ENCODE measurements at places on chromosomes 16 and 17.

DNA sequence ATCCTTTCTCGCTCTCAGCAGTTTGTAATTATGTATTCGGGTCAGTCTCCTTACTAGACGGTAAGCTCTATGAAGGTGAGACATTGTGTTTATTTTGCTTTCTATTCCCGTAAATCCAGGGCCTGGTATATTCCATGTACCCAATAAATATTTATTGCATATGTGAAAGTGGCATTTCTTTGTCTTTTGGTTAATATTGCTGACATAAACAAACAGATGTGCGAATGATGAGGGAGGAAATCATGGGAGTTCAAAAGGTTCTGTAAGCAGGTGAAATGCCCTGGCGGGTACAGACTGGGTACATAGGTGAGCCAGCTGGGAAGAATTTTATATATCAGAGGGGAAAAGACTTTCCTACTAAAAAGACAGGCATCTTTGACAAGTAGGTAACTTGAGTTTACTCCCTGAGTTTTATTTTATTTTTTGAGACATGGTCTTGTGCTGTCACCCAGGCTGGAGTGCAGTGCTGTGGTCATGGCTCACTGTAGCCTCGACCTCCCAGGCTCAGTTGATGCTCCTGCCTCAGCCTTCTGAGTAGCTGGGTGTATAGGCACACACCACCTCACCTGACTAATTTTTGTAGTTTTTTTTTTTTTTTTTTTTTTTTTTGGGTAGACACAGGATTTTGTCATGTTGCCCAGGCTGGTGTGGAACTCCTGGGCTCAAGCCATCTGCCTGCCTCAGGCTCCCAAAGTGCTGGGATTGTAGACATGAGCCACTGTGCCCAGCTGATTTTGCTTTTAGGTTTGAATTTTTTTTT lies 5.7 kb upstream of the METTL9 start:
- DNase-seq, result no peak

DNA sequence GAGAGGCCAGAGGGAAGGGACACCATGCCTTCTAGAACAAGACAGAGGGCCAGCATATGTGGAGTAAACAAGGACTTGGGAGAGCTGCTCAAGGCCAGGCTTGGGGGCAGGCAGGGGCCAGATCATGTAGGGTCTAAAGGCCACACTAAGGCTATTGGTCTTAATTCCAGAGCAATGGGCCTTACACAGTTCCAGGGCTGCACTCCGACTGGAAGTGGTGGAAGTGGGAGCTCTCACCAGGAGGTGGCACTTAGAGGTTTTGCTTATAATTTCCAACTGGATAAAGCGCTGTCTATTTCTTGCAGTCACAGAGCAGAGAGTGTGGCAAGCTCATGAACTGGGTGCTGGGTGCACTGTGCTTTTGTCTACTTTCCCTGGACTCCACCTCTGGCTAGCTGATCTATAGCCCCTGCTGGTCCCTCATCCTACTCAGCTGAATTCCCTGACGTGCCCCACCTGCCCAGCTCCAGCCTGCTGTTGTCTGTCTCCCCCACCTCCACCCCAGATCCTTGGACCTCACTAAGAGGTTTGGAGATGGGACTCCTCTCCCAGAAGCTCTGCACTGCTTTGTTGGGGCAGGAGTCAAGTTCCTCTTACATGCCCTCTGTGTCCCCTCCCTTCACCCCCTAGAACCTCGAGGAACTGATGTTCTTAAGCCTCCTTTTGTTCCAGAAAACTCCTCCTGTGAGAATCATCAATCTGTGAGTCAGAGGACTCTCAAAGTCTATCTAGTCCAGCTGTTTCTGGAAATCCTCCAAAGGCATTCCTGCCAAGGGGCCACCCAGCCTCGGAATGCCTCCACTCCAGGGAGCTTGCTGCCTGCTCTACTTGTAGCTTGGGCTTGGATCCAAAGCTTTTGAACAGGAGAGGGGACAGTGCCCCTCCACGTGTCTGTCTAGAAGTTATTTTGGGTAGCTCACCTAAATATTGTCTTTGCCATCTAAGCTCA lies 48.1 kb upstream of the KSR1 start:
- peak; percentile 93 for DNase-seq

GRCh38 chr16:72910875-72911274 lies 137.1 kb downstream of the ZFHX3 start:
- no peak for DNase-seq

- DNase-seq, result no peak
These were observed 18.4 kb downstream of the METRNL start for GRCh38 chr17:83097831-83098230.

DNA sequence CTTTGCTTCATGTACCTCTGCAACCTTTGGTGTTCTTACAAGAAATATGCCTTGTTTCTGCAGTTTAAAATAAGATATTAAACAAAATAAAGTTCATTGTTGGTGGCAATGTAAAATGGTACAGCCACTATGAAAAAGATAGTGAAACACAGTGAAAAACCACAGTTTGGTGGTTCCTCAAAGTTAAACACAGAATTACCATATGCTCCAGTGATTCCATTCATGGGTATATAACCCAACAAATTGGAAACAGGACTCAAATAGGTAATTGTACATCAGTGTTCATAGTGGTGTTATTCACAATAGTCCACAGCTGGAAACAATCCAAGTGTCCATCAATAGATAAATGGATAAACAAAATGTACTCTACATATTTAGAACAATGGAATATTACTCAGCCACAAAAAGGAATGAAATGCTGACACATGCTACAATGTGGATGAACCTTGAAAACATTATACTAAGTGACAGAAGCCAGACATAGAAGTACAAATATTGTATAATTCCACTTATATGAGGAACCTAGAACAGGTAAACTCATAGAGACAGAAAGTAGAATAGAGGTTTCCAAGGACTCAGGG lies 49.2 kb downstream of the CUEDC1 start:
- no peak for DNase-seq

DNA sequence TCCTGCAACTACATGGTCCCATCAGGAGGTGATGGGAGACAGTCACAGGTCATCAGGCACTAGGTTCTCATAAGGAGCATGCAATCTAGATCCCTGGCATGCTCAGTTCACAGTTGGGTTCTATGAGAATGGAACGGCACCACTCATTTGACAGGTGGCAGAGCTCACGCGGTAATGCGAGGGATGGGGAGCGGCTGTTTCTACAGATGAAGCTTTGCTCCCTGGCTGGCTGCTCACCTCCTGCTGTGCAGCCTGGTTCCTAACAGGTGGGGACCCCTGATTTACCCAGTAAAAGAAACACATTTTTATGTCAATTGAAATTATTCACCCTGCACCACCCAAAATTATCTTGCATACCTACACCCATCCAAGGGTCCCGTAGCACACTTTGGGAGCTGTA lies 42.7 kb upstream of the ZNHIT3 start:
- no peak for DNase-seq

GRCh38 chr16:67969254-67970039 lies 1.0 kb upstream of the SLC12A4 start:
- no peak for DNase-seq

GRCh38 chr16:67071476-67072048 lies 38.2 kb upstream of the PHAF1 start:
- DNase-seq, result peak; percentile 17

DNA sequence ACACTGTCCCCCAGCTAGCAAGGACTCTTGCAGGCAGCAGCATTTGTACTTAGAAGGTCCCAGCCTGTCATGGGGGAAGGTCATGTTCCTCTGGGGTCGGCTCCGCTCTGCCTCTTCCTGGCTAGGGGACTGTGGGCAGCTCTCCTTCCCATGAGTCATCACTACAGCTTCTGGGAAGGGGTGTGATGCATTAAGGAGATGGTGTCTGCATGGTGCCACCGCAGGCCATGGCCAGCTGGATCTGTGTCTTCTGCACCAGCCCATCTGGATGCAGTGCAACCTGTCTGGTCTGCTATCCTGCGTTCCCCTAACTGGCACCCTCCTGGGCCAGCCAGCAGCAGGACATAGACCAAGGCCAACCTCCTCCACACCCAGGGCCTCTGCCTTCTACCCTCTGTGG lies 6.3 kb downstream of the STARD3 start:
- DNase-seq, result peak; percentile 25

GRCh38 chr17:50952013-50952412 lies 85.9 kb upstream of the TOB1 start:
- no peak for DNase-seq

- no peak for DNase-seq
These were observed 67.7 kb upstream of the BCO1 start for GRCh38 chr16:81170824-81171223.

DNA sequence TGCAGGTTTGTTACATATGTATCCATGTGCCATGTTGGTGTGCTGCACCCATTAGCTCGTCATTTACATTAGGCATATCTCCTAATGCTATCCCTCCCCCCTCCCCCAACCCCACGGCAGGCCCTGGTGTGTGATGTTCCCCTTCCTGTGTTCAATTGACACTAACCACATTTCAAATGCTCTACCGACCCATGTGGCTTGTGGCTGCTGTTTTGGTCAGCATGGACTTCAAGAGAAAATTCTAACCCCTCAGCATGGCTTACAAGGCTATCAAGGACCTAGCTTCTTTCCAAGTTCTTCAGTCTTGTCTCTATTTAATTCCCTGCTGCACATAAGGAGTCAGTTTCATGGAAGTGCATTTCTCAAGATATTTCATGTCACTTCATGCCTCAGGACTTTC lies 52.9 kb downstream of the MMD start:
- DNase-seq, result no peak

DNA sequence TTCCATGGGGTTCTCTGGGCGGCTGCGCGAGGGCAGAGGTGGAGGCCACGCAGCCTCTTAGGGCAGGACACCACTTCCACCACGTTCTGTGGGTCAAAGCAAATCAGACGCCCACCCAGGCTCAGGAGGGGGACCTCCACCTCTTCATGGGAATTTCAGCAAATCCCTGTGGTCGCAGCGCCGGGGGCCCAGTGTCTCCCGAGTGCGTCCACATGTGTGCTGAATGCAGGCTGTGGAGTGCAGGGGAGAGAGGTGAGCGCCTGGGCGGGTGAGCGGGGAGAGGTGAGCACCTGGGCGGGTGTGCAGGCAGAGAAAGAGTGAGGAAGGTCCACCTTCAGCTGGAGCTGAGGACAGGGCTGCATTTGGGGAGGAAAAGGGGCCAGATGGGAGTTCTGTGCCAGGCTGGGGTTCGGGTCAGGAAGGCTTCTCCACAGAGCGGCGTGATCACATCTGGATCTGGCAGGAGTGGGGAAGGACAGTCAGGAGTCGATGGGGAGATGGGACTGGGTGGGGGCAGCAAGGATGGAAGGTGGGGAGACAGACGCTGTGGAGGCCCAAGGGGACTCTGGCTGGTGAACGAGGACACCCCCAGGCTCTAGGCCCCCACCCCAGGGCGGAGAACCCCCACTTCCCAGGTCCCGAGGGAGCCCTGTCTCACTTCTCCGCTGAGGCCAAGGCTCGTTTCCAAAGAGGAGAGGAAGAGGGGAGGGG lies 36.8 kb upstream of the CBFA2T3 start:
- DNase-seq, result no peak

DNA sequence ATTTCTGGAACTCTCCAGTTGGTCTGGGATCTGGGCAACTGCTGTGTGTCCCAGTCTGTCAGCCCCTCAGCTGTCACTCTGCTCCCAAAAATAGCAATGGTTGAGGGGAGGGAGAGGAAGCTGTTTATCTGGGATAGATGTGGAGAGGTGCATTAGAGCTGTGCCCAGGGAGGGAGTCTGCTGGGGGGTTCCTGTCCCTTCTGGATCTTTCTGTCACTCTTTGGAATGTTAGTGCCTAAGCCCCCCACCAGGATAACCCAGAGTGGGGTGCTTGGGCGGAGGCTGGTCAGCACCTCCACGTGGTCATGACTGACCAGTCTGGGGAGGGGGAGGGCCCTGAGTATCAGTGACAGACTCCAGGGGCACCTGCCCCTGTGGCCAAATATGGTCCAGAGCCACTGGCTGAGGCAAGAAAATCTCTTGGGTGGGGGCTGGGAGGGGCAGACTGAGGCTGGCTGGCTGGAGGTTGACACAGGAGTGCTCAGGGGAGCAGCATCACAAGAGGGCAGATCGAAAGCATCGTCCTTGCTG lies at the start of gene UNC45B:
Gene UNC45B, plus strand, starts transcription at position 443 of the 531 bp plus-strand sequence. CDS start 447 bp downstream, outside the sequence.
- DNase-seq, result no peak

- no peak for DNase-seq
These were observed 587.1 kb downstream of the RBFOX1 start for GRCh38 chr16:7919782-7920181.

Measured in fibroblast of skin of scalp (primary cell).